Stimulated activated CD4-positive, alpha-beta T cell treated with anti-CD3 and anti-CD28 coated beads, Interleukin-4, amount 100 ng/mL, for 48 hours (primary cell): ENCODE measurements at places on chromosomes 11 and 22.
A peak's percentile ranks its signal among the peaks of the same experiment; 100 is the strongest.

GRCh38 chr11:113906038-113906437 is 1.4 kb downstream of the HTR3B start:
- no peak for DNase-seq

GRCh38 chr22:42171946-42172719 is 41.5 kb upstream of the CYP2D6 start:
- no peak for DNase-seq

GRCh38 chr11:107669893-107670601 is 41.8 kb downstream of the SLN start:
- no peak for DNase-seq

GRCh38 chr11:32081129-32081641 is 9.7 kb upstream of the RCN1 start:
- no peak for DNase-seq

DNA sequence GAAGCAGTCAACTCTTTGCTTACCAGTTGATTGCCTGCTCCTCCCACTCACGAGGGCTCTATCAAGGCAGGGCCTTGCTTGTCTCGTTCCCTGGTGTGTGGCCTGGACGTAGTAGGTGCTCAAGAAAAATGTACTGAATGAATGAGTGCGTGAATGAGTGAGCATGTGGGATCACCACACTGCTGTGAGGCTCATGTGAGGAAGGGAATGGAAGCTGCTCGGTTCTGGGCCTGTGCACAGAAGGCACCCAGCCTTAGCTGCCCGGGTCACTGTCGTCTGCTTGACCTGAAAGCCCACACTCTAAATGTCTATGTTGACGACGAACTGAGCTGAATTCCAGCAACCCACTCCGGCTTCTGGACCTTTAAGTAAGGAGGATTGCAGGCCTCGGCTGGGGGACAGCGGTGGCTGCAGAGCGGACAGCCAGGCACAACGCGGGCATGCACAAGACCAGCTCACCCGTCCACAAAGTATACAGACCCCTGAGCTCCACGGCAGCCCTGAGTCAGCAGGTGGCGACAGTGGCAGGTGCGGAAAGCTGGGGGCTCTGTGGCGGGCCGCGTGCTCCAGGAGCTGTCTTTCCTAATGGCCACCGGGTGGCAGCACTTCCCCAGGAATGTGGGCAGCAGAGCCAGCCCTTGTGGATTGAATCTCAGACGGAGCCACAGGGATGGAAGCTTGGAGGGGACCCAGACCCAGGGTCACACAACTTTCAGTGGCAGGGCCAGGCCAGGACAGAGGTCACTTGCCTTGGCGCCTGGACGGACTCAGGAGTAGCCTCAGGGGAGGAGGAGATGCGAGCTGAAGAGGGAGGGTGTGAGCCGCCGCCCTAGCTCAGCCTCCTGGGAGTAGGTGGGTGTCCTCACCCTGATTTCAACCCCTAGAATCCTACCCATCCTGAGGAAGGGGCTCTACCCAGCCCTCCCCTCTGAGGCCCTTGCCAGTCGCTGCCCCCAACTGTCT is 5.0 kb upstream of the PICK1 start:
- DNase-seq, result peak; percentile 68

DNA sequence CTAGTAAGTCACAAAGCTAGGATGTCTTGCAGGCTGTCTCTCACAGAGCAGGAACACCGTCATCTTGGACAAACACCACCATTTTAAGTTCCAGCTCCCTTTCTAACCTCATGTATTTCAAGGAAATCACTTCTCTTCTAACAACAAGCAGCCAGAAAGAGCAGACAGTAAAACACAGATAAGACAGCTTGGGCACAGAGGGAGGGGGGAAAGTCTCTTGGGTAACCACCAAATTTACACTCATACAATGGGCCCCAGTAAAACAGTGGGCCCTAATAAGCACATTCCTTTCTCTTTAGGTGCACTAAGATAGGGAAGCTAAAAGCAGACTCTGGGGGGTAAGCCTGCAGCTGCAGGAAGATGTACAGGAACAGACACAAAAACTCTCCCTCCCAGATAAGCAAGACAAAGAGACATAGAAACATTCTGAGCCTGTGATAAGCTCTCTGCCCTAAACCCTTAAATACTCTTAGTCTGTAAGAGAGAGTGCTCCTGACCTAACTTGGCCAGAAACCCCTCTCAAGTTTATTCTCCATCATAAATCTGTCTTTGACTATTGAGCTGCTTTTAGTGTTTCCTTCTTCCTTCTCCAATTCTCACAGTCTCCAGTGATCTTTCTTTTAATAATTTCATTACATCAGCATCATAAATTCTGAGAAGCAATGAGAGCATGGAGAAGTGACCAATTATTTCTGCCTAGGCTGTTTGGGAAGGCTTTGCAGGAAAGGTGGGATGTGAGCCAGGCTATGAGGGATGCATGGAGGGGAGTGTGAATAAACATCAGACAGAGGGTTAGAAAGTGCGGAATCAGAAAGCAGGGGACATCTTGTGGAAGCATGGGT is 7.4 kb downstream of the OR10D3 start:
- DNase-seq, result no peak

DNA sequence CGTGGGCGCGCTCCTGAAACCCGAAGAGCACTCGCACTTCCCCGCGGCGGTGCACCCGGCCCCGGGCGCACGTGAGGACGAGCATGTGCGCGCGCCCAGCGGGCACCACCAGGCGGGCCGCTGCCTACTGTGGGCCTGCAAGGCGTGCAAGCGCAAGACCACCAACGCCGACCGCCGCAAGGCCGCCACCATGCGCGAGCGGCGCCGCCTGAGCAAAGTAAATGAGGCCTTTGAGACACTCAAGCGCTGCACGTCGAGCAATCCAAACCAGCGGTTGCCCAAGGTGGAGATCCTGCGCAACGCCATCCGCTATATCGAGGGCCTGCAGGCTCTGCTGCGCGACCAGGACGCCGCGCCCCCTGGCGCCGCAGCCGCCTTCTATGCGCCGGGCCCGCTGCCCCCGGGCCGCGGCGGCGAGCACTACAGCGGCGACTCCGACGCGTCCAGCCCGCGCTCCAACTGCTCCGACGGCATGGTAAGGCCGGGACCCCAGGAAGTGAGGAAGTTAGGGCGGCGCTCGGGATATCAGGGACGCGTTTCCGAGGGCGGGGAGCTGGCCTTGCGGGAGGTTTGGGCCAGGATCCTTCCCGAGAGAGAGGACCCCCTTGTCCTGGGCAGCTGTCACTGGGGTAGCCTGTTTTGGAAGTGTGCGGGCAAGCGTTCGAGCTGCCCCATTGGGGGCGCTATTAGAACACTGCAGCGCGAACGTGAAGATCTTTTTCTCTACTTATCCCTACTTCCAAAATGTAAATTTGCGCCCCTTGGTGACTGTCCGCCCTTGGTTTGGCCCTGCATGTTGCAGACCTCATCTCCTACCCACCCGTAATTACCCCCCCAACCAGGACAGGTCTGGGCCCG is 796 bp downstream of the MYOD1 start:
- DNase-seq, result no peak

DNA sequence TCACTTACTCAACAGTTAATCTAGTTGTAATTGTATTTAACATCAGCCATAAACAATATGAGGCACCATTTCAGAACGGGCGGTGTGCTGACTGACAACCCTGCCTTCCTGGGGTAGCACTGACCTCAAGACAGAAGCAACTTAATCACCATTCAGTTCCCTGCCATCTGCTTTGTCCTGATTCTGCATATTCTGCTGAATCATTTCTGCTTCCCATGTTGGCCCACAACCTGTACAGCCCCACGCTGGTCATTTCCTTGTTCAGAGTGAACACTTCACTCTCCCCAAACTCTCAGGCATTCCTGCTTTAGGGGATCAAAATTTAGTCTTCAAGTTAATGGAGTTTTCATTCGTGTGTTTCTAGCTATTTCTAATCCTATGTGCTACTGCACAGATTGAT is 132.3 kb upstream of the ZBED5 start:
- DNase-seq, result no peak

GRCh38 chr11:65822776-65823528 is 10.8 kb upstream of the SNX32 start:
- DNase-seq, result no peak

DNA sequence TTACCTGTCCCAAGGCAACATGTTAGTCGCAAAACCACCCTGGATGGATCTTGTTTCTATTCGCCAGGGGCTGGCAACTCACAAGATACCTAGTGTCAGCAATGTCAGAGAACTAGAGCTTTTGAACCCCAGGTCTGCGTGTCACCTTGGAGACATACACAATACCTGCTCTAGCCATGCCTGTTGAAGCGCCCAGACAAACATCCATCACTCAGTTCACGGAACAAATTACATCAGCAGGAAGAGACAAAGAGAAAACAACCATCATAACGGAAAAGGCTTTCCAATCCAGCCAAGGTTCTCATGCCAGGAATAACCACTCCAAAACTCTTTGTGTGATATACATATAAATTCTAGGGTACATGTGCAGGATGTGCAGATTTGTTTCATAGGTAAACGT is 2.2 kb downstream of the CD59 start:
- no peak for DNase-seq
